ENCODE measurements at places on chromosomes 3 and 15.

DNA sequence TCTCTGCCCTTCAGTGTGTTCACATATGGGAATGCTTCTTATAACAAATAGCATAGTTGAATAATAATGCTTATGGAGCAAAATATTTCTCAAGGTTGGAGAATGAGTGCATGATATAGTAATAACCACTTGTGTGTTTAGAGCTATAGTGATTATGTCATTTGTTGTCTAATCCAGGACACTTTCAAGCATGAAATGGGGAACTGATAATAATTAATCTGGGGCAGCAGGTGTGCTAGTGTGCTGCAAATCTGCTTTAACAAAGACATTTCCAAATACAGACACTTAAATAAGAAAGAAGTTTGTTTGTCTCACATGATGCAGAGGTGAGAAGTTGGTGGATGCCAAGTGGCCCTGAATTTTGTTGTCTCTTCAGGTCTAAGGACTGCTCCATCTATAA, 579.3 kb upstream of the GRM7 start:
- DNase-seq: no peak

DNA sequence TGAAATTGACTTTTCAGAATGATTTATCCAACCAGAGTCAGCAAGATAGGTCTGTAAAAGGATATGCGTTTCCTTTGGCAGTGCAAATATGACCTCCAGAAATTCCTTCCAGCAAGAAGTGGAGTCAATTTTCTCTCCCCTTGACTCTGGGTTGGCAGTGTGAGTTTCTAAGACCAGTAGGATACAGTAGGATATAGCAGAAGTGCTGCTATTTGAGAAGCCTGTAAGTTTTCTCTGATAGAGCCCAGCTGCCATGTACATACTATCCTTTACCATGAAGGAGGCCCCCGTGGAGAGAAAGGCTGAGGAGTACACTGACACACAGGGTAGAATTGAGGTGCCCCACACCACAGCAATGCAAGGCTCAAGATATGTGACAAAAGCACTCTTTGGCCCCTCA, 409.1 kb upstream of the PDZRN3 start:
- DNase-seq: no peak

GRCh38 chr3:196202516-196202970, 8.7 kb downstream of the ZDHHC19 start:
- DNase-seq: no peak

GRCh38 chr15:36499412-36500389, 79.7 kb upstream of the CDIN1 start:
- DNase-seq: no peak

GRCh38 chr15:70670680-70671079, 92.7 kb downstream of the UACA start:
- no peak for DNase-seq

GRCh38 chr3:194176274-194176991, 40.5 kb downstream of the HES1 start:
- no peak for DNase-seq

DNA sequence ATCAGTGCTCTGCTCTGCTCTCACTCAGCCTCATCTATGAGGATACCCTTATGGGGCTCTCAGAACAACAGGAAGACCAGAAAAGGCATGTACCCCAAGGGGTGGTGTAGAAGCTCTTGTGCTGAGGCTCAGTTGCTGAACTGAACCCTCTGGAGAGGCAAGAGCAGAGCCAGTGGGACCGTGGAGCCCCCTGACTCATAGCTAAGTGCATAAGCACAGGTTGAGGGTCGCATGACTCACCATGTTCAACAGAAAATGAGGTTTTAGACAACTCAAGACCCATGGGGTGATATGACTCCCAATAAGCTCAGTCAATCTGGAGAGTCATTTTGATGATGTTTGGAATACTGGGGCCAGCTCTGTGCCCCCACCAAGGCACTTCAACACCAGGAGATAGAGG, 37.3 kb downstream of the CRYGS start:
- DNase-seq: peak; percentile 58

DNA sequence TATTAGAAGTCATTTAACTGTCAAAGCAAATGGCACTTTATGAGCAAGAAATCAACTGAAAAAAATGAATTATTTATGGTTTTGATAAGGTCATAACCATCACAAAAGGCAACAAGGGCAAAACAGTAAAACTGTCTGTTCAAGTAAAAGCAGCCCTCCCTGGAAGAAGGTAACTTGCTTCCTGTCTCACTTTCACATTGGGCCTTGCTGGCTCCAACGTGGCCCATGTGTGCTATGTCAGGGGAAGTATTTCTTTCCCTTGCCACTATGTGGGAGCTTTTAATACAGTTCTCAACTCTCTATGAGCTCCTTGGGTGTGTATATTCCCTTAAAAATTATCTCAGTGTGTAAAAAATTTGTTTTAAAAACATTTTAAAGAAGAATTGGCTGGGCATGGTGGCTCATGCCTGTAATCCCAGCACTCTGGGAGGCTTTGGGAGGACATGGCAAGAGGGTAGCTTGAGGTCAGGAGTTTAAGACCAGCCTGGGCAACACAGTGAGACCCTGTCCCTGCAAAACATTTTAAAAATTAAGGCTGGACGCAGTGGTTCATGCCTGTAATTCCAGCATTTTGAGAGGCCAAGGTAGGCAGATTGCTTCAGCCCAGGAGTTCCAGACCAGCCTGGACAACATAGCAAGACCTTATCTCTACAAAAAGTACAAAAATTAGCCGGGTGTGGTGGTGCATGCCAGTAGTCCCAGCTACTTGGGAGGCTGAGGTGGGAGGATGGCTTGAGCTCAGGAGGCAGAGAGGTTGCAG, 45.2 kb upstream of the TJP1 start:
- DNase-seq: no peak

DNA sequence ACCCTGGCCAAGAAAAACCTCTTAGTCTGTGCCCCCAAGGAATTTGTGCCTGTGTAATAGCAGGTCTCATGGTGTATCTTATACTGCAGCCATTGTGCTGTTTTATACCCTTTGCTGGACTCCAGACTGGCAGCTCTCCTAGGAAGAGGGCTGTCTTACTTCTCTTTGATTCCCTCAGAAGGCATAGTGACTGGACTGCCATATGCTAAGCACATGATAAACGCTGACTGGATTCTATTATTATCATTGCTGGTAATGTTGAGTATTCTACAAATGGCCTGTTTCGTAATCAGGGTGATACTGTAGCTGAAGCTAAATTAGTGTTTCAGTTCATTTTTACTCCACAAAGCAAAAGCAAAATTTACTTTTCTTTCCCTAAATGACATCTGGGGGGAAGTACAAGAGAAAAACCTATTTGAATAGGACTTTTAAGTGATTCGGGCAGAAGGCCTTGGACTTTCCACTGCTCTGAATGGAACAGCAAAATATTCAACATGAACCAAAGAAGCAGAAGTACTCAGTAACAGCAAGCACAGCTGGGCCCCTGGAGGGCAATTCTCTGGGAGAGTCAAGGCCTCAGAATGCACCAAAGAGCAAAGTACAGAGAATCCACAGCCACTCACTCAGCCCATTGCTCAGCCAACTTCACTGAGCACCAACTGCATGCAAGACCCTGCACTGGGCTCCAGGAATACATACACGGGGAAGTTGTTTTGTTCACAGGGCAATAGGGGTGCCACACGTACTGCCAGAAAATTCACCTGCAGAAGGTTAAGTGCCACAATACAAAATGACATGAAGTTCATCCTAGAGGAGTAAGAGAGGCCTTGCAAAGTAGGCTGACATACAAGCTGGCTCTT, 7.9 kb upstream of the BCL2A1 start:
- DNase-seq: no peak

- no peak for DNase-seq
Measured at GRCh38 chr3:190252080-190252479, 70.2 kb downstream of the CLDN1 start.

GRCh38 chr15:29089731-29090616, 179.6 kb downstream of the NSMCE3 start:
- no peak for DNase-seq

- DNase-seq: no peak
Measured at GRCh38 chr15:50224606-50225005, 40.9 kb downstream of the HDC start.

GRCh38 chr15:74725845-74726773, 781 bp upstream of the CYP1A1 start:
- DNase-seq: no peak

DNA sequence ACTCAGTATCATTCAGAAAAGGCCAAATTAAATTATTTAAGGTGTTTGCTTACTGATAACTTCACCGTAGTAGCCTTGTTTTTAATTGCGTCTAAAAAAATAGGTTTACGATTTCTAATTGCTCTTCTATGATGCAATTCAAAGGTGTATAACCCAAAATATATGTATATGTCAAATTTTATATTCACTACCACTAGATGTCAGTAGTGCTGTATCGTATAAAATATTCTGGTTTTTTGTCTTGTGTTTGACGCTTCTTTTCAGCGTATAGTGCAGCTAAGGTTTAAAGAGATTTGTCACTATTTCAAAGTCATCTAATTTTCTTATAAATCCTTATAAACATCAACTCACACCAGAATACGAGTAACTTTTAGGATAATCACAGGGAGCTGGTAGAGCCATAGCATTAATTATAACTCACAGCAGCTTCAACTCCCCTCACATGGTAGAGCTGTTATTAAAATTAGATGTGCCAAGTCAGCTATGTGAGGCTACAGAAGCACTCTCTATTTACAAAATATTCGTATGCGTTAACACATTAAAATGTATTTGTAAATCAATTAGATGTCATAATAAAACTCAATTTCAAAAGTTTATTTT, 3.5 kb downstream of the PFN2 start:
- no peak for DNase-seq

- DNase-seq: no peak
Measured at GRCh38 chr15:89515477-89515876, 19.1 kb upstream of the RHCG start.

GRCh38 chr3:66800941-66801545, 197.1 kb upstream of the KBTBD8 start:
- DNase-seq: no peak

DNA sequence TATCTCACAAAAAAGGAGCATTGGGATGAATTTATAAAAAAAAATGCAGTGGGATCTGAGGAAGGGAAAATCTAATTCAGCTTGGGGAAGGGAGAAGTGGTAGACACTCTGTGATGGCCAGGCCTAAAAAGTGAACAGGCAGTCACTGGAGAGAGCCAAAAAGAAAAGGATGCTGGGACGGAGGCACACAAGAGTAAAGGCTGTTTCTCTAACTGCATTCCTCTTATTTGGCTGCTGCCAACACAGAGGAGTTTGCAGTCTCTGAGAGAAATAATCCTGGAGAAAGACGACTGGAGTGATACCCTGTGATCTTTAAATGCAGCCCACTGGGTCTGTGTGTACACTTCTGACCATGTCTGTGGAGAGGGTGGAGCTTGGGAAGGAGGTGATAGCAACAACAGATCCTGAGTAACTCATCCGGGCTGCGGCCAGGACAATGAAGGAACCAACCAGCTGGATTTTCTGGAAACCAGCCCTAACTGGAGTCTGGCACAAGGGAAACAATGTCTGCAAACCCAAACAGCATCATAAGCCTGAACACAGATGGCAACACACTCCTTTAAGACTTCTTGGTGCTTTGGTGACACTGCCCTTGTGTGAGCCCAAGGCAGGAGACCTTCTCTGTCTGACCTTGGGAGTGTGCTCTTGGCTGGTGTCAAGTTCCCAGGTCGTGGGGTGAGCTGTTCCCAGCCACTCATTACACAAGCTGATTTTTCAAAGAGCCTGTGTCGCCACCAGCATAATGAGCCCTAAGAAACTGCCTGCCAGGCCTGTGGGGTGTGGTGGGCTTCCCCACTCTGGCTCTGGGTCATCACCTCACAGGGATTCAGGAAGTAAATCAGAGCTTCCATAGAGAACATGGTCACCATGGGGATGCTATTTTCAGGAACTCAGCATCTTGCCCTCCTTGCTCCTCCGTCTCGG, 8.0 kb downstream of the FYCO1 start:
- DNase-seq: no peak

DNA sequence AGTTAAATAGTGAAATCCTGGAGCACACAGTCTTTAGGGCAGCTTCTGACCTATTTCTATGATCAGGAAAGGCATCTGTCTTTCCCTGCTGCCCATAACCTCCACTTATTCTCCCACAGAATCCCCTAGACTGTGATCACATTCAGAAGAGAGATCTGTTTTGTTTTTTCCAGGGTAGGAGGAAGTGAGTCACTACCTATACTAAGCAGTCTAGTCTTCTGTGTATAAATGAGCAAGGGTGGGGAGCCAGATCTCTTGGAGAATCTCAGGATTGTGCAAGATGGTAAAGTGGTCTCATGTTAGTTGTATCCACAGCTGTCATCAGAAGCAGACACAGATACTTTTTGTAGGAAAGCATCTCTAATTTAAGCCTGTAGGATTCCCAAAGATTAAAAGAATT, 11.8 kb upstream of the FBXO22 start:
- no peak for DNase-seq

- DNase-seq: no peak
Measured at GRCh38 chr3:114351123-114351821, 57.4 kb downstream of the TIGIT start.

- no peak for DNase-seq
Measured at GRCh38 chr3:44893097-44893496, 18.7 kb downstream of the TGM4 start.

DNA sequence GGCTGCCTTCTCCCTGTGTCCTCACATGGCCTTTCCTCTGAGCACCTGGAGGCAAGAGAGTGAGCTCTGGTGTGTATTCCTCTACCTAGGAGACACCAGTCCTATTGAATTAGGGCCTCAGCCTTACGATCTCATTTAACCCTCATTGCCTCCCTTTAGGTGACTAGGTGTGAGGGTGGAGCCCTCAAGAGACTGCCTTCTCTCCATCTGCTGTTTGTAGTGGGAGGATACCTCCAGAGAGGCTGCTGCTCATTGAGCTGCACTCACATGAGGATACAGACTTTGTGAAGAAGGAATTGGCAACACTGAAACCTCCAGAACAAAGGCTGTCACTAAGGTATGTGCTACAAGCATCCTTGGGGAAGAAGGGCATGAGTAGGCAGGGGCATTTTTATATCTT, at the start of gene CCR8:
Gene CCR8 (plus strand): TSS at position 217 of the 400 bp plus-strand sequence. CDS start 2,623 bp downstream, outside the sequence.
- DNase-seq: no peak
